Stimulated activated CD8-positive, alpha-beta memory T cell treated with anti-CD3 and anti-CD28 coated beads, Interleukin-2, amount 100 ng/mL, for 1 hour (primary cell): ENCODE measurements at places on chromosomes 12 and 14.
A peak's percentile ranks its signal among the peaks of the same experiment; 100 is the strongest.

DNA sequence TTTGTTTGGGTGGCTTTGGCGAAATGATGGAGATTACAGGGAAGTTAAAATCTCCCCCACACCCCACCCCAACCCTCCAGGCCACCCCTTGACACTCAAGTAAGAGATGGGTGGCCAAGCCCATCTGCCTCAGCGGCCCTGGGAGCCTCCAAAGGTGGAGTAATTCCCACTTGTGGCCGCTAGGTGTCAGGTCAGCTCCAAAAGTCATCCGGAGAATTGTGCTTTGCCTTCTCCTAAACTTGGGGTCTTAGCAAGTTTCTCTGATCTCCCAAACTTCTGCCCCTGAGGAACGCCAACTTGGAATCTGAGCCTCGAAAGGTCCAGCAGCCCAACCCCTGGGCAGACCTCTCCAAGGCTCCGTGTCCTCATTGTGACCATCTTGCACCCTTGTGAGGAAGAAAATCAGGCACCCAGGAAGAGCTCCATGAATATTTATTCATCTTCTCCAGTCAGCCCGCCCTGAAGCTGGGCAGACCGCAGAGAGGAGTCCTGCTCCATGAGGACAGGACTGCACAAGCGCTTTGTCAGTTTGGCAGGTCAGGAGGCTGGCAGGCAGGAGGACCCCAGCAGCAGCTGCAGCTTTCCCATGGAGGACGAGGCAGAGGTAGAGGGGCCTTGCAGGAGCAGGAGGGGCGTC is 46.7 kb downstream of the LRRC74A start:
- DNase-seq = peak; percentile 53

DNA sequence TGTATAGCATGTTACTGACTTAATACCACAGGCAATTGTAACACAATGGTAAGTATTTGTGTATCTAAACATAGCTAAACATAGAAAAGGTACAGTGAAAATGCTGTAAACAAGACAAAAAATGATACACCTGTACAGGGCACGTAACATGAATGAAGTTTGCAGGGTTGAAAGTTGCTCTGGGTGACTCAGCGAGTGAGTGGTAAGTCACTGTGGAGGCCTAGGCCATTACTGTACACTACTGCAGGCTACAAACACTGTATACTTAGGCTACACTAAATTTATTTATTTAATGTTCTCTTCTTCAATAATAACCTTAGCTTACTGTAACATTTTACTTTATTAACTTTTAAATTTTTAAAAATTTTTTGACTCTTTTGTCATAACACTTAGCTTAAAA is 158.4 kb downstream of the IPO8 start:
- no peak for DNase-seq

GRCh38 chr14:20306079-20306423 is 300 bp upstream of the TTC5 start:
- DNase-seq = no peak

DNA sequence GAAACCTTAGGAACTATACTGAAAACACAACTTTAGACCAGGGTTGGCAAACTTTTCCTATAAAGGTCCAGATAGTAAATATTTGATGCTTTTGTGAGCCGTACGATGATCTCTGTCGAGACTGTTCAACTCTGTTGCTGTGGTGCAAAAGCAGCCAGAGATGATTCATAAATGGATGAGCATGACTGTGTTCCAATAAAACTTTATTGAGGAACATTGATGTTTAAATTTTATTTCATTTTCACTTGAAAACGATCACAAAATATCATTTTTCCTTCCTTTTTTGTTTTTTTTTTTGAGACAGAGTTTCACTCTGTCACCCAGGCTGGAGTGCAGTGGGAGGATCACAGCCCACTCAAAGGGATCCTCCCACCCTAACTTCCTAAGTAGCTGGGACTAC is 105.5 kb downstream of the PTPN11 start:
- no peak for DNase-seq

GRCh38 chr14:23258256-23258655 is 20.5 kb downstream of the RNF212B start:
- DNase-seq = no peak

GRCh38 chr14:62209287-62209899 is 447.2 kb downstream of the SNAPC1 start:
- no peak for DNase-seq

- DNase-seq = no peak
Observed at GRCh38 chr14:67319142-67319541, 40.5 kb downstream of the ATP6V1D start.

DNA sequence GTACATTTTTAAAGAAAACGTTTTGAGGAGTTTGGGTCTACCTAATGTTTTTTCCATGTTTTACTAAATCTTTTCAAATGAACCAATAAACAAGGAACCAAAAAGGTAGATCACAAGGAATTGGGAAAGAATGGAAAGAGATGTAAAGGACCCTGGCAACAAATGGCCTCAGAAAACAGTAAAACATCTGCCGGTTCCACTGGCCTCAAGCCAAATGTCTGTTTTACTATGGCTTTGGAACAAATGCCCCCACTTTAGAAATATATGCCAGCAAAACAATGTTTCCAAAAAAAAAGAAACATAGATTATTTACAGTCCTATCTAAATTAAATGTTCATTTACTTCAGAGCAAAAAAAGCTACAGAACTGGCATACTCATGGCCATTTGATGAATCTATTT is 3.0 kb downstream of the TRMT5 start:
- no peak for DNase-seq

DNA sequence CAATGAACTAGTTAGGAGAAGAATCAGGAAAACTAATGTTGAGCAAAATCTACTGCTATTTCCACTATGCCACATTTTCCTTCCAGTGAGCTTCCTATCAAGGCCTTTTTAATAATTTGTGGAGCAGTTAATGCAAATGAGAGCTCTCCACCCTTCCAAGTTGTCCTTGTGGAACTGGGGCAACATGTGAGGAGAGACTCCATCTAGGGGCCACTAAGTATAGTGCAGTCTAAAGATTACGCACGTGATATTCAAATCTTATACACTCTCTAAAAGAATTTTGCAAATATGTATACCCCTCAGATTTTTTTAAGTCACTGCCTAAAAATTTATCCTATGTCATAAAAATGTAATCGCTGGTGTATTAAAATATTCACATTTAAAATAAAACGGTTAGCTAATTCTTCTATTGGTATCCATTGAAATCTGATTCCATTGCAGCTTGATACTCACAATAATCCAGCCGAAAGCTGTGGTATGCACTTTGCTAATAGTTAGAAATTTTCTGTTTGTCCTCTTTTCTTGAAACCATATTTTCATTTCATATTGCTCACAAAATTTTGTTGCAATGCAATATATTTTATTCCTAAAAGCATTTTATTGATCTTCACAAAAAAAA is 100.1 kb downstream of the PAH start:
- no peak for DNase-seq

GRCh38 chr14:101065246-101065645 is 161.7 kb upstream of the RTL1 start:
- no peak for DNase-seq

DNA sequence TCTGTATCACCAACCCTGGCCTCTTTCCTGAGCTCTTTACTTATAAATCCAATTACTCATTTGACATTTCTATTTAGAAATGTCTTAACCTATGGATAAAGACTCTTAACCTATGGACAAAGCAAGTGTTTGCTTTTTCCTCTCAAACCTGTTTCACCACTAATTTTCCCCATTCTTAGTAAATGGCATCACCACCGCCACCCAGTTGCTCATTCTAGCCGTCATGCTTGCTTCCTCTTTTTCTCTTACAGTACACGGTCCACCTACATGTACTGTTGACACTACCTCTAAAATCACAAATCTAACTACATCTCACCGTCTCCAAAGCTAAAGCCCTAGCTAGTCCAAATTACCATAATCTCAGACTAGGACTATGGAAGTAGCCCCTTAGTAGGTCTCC is 60.0 kb downstream of the CAPS2 start:
- DNase-seq = no peak

DNA sequence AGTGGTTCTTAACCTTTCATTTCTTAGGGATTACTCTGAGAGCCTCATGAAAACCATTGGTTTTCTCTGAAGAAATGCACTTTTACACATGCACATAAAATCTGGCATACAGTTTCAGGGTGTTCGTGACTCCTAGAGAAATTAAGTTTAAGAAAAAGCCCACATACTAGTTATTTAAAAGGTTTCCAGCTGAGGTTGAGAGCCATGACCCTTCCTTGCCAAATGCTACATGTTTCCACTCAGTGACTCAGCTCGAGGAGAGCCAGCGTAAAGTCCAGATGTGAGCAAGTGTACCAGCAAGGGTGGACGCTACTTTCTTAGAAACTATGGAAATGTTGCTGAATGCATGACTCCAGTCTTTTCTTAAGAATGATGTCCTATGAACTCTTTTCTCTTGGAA is 42.7 kb upstream of the FLRT2 start:
- DNase-seq = no peak

DNA sequence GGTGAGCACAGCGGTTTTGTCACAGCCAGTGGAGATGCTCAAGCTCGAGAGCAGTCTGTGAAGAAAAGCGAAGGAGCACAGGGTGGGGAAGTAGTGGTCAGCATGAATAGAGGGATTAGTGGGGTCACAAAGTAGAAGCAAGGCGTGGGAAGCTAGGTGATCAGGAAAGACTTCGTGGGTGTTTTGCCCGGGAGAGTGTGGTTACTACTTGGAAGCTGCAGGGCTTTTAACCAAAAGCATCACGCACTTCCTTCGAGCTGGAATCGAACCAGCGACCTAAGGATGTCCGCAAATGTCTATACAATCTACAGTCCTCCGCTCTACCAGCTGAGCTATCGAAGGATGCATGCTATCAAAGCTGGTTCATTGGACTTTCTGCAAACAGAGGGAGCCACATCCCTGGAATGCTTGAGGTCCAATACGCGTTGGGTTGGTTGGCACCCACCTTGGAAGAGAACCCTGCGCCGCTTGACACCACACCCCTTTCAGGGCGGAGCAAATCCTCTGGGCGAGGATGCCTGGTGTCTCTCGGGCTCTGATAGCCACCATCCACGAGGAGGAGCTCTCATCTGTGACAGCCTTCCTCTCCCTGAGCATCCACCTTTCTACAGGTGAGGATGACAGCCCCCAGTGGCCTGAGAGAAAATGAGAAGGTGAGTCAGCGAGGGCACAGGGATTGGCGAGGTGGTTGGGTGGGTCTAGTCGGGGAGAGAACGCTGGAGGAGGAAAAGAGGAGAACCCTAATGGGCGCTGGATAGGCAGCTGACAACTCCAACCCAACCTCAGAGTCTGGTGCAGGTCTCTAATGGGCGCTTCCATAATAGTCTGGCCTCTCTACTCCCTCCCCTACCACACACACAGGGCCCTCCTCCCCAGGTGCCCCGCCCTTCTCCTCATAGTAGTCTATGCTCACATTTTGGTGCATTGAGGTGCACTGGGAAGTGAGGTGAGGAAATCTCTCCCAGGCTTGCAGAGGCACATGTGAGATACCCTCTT is 16.0 kb upstream of the OR6S1 start:
- DNase-seq = no peak

- DNase-seq = no peak
Observed at GRCh38 chr12:52627395-52628110, 9.2 kb upstream of the KRT73 start.
